ENCODE measurements at places on chromosomes 2 and 18.

DNA sequence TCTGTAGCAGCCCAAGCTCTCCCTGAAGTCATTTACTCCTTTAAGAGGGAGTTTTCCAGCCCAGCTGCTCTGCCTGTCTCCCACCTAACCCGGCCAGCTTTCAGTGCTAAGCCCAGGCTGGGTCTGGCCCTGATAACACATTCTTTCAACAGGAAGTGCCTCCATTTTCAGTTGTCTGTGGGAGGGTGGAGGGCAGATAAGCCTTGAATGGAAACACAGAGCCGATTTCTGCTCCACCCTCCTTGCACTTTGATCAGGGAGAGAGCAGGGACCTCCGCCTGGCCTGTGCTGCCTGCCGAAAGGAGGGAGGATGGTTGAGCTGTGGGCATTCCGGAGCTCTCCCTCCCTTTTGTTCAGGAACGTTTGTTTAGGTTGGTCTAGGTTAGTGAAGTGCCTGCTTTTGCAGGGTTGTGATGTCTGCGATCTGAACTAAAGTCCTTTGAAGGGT is 24.8 kb downstream of the GATA6 start:
- DNase-seq: no peak

DNA sequence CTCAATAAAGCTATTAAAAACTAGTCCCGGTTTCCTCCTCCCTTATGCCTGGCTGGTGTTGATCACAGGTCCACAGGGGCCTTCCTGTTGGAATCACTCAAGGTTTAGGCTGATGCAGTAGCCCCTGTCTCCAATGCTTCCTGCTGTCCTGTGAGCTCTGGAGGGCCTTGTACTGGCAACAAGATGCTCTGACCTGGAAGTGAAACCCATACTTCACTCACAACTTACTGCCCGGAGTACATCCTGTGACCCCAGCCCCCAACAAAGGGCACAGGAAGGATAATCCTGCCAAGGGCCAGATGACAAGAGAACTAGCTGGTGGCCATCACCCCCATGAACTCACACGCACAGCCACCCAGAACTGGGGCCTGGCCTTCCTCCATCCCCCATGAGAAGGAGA is 50.3 kb downstream of the ZBTB7C start:
- no peak for DNase-seq

GRCh38 chr2:138123741-138124140 is 159.5 kb downstream of the HNMT start:
- DNase-seq: no peak

- DNase-seq: no peak
Measured at GRCh38 chr2:239245872-239246721, 154.7 kb downstream of the HDAC4 start.

DNA sequence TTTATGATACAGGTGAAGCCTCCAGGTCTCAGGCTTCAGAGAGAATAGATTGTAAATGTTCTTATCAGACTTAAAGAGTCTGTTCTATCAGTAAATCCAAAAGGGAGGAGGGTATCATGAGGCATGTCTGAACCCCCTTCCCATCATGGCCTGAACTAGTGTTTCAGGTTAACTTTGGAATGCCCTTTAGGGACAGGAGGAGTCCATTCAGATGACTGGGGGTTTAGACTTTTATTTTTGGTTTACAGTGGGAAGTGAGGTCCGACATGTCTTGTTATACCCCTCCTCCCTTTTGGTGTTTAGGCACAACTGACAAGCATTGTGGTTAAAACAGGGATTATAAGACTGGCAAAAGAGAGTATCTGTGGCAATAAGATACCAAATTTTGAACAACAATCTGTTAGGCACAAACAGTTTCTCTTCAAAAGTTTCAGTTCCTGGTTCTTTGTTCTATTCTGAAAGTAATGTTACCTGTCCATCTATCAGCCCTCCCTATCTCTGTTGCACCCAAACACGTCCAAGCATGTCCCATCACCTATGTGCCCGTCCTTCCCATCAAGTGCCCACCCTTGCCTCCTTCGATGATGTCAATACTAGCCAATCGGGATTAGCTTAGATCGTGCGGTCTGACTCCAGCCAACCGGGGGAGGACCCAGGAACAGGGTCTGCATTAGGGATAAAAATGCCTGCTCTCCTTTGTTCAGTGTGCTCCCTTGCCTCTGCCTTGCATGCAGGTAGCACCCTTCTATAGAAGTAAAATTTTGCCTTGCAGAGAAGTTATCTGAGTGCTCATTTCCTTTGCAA is 16.4 kb downstream of the TCF23 start:
- DNase-seq: no peak

Measured in HEK293T (cell line).